DMS79 (cell line): ENCODE measurements at places on chromosomes 12 and 14.

GRCh38 chr14:103529383-103530365 is 678 bp downstream of the TRMT61A start:
- no peak for DNase-seq

DNA sequence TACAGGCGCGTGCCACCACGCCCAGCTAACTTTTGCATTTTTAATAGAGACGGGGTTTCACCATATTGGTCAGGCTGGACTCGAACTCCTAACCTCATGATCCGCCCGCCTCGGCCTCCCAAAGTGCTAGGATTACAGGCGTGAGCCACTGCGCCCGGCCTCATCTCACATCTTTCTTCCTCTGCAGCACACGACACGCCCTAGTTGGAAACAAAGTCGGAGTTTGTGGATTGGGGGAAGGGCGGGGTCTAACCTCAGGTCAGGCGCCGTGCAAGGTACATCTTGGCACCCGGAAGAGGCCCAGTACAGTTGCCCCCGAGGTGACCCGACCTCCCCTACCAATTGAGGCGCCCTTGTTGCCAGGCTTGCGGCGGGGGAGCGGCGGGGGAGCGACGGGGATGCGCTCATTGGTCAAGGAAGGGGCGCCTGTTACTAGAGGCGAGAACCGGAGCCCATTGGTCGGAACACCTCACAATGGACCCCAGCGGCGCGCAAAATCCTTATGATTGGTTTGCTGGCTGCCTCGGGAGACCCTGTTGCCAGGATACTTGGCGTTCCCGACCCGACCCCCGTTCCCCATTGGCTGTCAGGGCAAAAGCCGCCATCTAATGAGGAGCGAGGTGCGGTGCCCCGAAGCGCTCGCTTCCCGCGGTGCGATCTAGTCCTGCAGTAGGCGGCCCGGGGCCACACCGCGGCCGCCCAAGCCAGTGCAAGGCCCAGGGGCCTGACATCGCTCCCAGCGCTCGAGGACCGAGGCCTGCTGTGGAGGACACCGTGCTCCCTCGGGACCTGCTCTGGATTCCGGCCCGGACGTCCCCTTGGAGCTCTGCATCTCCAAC is at the start of gene REC8:
Gene REC8 (plus strand): TSS at position 659 of the 839 bp plus-strand sequence. CDS start 473 bp downstream, outside the sequence.
- DNase-seq = peak; percentile 100

DNA sequence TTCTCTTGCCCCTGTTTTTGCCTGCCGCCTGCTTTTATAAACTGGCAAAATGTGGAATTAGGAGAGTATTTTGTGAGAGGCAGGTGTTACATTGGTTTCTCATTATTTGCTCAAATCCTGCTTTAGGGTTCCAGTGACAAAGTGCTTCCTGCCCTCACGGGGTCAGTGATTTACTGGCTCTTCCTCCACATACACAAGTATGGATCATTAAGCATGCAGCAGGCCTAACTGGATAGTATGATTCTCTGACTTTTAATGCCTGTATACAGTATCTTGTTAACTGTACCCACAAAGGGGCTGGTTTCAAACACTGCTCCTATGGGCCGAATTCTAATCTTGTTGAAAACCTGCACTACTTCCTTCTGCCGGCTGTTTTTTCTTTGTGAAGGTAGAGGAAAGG is 63.2 kb downstream of the PTCSC3 start:
- peak; percentile 33 for DNase-seq

GRCh38 chr12:64034901-64035576 is 187.1 kb downstream of the KICS2 start:
- DNase-seq = no peak

GRCh38 chr12:74129702-74130101 is 407.9 kb upstream of the ATXN7L3B start:
- no peak for DNase-seq

GRCh38 chr12:62586850-62587249 is 120.2 kb downstream of the MON2 start:
- no peak for DNase-seq

DNA sequence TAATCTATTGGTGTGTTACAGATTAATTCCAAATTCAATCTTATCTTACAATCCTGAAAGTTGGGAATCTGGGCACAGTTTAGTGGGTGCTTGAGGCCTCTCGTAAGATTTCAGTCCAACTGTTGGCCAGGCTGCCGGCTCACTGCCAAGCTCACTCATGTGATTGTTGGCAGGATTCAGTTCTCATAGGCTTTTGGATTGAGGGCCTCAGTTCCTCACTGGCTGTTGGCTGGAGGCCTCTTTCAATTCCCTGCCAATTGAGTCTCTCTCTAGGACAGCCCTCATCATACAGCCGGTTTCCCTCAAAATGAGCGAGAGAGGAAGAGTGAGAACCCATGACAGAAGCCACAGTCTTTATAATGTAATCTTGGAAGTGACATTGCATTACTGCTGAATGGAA is 123.5 kb upstream of the FBXO33 start:
- no peak for DNase-seq

- DNase-seq = no peak
Observed at GRCh38 chr14:61392297-61392696, 70.9 kb downstream of the PRKCH start.

GRCh38 chr12:111730420-111730819 is 36.3 kb upstream of the ALDH2 start:
- no peak for DNase-seq

- no peak for DNase-seq
Observed at GRCh38 chr12:109654357-109654756, 59.3 kb upstream of the FAM222A start.

- DNase-seq = no peak
Observed at GRCh38 chr12:30748147-30748546, 6.6 kb downstream of the CAPRIN2 start.

GRCh38 chr14:96105926-96106441 is 66.8 kb downstream of the C14orf132 start:
- DNase-seq = peak; percentile 35

DNA sequence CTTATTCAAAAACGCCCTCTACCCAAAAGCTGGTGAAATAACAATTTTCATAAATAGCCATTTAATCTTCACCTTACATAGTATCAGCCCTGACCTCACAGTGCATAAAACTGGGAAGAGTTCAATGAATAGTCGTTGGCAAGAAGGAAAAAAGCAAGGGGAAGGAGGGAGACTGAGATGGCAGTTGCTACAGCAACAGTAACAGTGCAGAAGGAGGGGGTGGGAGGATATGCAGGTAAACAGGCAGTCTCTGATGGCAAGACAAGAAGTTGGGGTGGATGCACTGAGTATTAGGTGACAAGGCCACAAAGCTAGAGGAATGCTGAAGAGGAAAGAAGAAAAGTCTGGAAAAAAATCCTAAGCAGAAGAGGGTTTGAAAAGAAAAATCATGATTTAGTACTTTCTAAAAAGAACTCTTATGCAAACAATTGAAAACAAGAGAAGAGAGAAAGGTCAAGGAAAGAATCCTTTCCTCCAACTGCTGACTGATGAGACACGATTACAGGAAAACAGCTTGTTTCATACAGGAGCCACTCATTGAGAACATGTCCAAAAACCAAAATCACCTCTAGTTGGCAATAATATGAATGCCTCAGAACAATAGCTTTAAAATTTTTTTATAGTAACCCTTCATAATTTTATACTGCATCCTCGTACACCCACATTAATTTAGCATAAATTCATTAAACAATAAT is 56.0 kb downstream of the DCAF5 start:
- no peak for DNase-seq

- no peak for DNase-seq
Observed at GRCh38 chr12:70255311-70255710, 12.1 kb downstream of the CNOT2 start.

GRCh38 chr14:67491741-67492507 is 3.4 kb upstream of the TMEM229B start:
- peak; percentile 22 for DNase-seq

DNA sequence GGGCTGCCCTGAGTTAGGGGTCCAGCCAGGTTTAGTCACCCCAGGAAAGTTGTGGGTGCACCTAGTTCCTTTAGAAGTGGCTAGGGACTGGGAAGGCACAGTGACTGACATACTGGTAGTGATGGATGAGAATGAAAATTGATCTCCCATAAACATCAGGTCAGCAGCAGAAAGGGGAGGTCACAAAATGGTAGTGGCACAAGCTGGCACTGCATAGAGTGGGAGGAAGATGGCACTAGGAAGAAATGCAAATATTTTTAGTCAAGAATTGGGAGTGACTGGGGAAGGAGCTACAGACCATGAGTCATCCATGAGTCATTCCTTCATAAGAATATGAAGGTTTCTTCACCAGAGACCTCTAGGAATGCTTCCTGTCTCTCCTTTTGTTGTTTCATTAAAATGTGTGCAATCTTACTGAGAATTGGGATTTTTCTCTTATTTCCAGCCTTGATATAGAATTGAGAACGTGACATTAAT is 198.3 kb upstream of the AMIGO2 start:
- DNase-seq = no peak

DNA sequence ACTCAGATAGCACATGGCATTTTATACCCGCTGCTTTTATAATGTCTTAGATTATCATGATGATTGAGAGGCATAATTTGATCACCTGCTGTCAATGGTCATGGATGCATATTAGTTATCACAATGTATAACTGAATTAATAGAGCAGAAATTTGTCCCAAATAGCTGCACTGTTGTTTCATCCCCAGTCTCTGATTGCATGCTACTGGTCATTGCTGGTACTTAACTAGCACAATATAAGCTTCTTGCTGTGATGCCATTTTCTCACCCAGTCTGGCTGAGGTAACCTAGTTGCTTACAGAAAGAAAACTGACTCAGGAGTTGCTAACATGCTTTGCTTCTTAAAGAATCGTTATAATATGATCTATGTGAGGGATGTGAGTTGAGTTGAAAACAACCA is 76.8 kb upstream of the PLEKHA5 start:
- DNase-seq = no peak

- peak; percentile 13 for DNase-seq
Observed at GRCh38 chr14:90681929-90682328, 134.3 kb downstream of the TTC7B start.

GRCh38 chr12:95739561-95740313 is 50.8 kb downstream of the NTN4 start:
- DNase-seq = no peak

DNA sequence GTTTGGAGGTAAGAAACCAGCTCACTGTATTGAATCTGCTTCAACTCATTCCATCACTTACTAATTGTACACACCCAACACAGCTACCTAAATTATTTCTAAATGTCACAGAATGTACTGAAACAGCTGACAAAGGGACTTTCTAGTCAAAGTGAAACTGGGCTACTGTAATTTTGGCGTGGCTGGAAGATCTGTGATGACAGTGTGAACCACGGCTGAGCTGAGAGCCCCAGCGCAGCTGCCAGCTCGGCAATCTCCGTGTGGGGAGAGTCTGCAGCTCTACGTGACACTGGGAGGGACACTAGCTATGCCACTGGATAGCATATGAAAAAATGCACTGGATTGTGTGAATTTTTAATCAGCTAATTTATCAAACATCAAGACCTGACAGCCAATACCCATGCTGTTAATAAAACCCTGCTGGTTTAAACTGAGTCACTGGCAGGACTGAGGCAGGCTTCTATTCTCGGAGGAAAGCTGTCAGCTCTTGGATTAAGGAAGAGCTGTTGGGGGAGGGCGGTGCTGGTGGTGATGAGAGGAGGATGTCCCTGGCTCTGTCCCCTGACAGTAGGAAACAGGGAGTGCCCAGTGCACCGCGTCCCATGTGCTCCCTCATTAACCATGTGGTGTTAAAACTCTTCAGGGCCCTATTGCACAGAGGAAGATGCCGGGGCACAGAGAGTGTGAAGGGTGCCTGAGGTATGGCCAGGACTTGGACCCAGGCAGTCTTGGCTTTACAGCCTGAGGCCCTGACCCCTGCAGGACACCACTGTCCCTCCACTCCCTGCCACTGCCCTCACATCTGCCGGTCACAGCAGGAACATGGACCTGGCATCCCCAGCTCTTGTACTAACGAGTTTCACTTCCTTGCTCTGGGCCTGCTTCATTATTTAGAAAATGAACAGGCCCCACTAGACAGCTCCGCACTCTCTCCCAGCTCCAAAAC is 13.3 kb downstream of the SLC15A4 start:
- no peak for DNase-seq

DNA sequence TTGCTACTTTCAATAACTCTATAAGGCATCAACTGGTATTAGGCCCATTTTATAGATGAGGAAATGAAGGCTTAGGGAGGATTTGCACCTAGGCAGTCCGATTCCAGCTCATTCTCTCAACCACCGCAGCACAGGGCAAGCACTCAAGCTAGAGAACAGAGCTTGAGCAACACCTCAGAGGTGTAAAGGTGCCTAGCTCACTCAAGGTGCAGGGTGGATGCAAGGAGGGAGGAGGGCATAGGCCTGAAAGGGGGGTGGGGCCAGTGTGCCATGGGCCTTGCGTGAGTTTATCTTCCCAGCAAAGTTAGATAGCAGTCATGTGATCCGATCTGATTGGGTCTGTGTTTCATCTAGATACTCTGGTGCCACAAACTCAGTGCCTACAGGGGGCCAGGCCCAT is 10.2 kb upstream of the EMP1 start:
- no peak for DNase-seq

- DNase-seq = no peak
Observed at GRCh38 chr14:44798386-44799242, 163.1 kb downstream of the KLHL28 start.

DNA sequence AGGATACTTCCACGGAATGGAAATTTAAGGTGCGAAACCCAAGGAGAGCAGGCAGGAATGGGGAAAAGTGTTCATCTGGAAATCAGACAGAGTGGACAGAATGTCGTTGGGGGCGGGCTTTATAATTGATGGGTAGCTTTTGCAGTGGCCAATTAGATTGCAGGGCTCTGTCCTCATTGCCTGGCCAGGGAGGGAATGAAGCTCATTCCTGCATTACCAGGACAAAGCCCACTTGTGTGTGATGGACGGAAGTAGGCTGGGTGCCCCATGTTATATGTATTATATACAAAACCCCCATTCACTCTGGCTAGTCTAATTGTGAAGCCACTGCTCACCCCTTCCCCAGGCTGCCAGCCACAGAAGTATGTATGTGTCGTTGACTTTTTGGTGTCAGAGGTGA is 23.6 kb downstream of the ZNF664 start:
- DNase-seq = no peak

- no peak for DNase-seq
Observed at GRCh38 chr12:117926391-117926899, 42.3 kb downstream of the KSR2 start.

- no peak for DNase-seq
Observed at GRCh38 chr12:67999244-67999643, 10.0 kb downstream of the IFNG-AS1 start.
